Upper lobe of left lung (tissue), 6 donors: ENCODE measurements at places on chromosomes 6 and 20.
A peak's percentile ranks its signal among the peaks of the same experiment; 100 is the strongest.

DNA sequence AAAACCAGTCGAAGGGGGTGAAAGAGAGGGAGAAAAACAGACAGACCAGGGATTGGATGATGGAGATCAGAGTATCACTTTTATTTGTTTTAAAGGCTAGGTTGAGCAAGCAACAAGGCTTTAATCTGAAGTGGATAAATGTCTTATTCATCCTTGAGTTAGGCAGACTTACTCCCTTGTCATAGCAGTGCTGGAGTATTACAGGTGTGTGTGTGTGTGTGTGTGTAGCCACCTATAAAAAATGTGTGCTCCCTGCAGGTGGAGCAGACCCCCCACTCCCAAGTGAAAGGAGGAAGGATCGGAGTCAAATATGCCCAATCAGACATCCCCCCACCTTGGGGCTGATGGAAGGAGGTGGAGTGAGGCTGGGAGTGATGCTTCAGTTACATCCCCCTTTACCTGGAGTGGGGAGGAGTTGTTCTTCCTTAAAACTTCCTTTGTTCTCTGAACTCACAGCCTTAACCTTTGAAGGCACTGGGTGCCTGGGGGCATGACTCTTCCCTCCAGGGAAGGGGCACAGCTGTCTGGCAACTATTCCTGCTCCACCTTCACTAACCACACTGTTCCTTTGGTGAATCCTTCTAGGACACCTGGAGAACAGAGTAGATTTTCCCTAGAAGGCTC, 27.3 kb downstream of the PTK7 start:
- DNase-seq, result no peak

DNA sequence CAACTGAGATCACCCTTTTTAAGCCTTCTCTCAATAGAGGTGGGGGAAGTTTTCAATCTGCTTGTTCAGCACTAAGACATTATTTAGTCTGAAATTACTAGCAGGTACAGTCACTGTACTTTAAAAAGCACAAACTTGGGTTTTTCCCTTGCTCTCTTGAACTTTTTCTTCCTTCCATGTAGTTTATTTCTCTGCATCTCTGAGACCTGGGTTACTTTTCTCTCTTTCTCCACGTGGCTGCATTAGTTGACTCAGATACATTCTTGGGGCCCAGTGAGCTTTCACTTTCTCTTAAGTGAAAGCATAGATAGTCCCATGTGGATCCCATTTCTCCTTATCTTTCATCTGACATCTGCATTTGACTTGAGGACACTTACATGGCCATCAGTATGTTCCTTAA, 433.9 kb upstream of the MAP3K7 start:
- DNase-seq, result no peak

DNA sequence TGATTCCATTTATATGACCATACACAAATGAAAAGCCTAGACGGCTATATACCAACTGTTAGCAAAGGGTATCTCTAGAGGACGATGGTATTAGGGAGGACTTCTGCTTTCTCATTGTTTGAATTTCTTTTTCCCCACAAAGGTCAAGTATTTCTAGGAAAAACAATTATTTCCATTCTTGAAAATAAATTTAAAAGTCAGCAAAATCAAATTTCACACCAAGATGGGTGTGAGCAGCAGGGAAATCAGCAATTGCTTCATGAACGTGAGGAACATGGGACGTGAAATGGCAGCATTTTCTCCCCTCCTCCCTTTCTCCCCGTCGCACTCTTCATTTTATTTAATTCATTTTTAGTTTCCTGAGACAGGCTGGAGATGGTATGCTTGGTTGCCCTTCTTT, 5.2 kb upstream of the ZFAND3 start:
- DNase-seq, result no peak

- no peak for DNase-seq
Observed at GRCh38 chr6:16249971-16250370, 11.6 kb downstream of the GMPR start.

- no peak for DNase-seq
Observed at GRCh38 chr6:91704531-91704930, 1117.7 kb upstream of the MAP3K7 start.

- DNase-seq, result no peak
Observed at GRCh38 chr6:41896281-41896680, 1.1 kb upstream of the USP49 start.

DNA sequence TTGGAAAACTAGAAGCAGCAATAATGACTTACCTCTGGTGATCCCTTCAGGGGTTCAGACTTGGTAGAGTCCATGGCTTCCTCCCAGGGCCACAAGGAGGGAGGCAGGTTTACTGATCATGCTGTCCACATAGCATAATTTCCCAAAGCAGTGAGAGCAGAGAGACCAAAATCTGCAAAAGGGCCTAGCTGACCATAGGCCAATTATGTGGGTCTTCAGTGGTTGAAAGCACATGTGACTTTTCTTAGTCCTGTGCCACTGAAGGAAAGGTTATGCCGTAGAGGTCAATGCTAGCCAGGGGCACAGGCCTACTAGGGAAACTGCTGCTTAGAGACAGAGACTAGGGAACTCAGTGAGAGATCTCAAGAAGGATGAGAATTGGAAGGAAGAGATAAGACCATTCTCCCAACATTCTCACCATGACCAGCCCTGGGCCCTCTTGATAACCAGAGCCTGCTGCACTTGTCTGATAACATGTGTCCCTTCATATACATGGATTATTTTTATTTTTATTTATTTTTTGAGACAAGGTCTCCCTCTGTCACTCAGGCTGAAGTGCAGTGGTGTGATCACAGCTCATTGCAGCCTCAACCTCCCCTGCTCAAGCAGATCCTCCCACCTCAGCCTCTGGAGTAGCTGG, 2.0 kb upstream of the GTPBP2 start:
- no peak for DNase-seq

DNA sequence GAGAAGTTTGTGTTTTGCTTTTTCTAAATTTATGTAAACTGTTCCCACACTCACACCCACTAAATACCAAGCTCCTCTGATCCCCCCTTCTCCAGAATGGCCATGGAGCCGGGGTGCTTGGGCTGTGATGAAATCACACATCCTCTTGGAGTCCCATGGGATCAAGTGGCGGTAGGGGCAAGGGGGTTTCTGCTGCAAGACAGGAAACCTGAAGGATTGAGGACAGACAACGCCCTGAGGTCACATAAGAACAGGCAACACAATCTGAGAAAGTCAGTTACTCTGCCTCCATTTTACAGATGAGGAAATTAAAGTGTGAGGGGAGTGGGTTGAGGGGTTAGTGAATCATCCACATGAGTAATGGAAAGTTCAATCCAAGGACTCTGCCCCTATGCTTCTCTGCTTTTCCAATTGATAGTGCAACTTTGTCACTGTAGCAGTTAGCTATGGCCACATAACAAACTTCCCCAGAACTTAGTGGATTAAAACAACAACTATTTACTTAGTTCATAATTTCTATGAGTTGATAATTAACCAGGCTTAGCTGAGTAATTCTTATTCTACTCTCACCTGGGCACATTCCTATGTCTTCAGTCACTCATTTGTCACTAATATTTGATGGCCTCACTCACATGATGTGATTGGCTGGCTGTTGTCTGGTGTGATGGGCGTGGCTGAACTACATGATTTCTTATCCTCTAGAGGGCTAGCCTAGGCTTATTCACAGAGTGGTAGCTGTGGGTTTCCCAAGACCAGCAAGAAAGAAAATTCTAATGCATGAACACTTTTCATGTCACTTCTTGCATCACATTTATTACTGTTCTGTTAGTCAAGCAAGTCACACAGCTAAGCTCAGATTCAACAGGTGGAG, 311.1 kb upstream of the RNF24 start:
- no peak for DNase-seq

- DNase-seq, result no peak
Observed at GRCh38 chr20:10861619-10862018, 187.8 kb upstream of the JAG1 start.

- no peak for DNase-seq
Observed at GRCh38 chr6:3210024-3210610, 17.3 kb downstream of the TUBB2B start.

GRCh38 chr20:56933331-56933698, 304.2 kb downstream of the TFAP2C start:
- no peak for DNase-seq

- no peak for DNase-seq
Observed at GRCh38 chr6:17870300-17871188, 116.9 kb downstream of the KIF13A start.

DNA sequence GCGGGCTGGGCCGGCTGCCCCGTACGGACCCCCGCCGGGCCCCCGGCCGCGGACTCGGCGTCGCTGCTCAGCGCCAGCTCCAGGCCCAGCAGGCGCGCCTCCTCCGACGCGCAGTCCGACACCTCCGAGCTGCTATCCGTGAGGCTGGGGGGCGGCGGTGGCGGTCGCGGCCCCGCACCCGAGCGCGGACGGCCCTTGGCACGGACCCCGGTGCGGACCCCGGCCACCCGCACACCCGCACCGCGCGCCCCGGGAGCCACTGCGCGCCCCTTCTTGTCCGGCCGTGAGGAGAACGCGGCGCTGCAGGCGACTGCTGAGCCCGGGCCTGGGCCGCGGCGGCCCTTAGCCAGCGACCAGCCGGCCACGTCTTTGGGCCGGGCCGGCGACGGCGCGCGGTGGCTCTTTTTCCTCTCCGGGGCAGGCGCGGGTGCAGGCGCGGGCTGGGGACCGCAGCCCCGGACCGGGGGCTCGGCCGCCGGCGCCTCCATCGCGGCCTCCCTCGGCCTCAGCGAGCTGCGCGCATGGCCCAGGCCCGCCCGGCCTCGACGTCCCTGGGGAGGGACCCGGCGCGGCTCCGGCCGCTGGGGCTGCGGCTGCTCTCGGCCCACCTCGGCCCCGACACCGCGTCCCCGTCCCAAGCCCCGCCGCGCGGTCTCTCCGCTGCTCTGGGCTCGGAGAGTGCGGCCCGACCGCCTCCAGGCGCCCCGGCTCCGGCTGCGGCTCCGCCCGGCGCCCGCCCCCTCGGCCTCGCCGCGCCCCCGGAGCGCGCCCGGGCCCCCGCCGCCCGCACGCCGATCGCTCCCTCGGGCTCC, 12.9 kb upstream of the TLDC2 start:
- no peak for DNase-seq

DNA sequence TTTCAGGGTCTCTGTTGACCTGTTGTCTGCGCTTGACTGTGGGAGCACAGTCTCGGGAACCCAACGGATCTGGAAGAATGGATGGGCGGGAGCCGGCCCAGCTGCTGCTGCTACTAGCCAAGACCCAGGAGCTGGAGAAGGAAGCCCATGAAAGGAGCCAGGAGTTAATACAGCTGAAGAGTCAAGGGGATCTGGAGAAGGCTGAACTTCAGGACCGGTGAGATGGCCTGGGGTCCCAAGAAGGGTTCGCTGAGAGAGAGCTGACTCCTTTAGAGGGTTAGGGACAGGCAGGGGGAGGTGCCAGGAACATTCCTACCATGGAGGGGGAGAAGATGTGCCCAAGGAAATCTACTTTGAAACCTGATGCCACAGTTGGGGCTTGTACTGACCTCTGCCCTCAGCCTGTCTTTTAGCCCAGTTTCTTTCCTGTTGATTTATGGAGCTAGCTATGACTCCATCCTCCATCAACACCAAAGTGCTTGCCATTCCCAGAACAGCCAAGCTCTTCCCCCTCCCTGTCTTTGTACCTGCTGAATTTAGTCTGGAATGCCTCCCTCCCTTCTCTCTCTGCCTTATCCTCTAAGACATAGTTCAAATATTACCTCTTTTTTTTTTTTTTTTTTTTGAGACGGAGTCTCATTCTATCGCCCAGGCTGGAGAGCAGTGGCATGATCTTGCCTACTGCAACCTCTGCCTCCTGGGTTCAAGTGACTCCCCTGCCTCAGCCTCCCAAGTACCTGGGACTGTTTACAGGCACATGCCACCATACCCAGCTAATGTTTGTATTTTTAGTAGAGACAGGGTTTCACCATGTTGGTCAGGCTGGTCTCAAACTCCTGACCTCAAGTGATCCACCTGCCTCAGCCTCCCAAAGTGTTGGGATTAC, 12.2 kb downstream of the CEP250 start:
- DNase-seq, result no peak

DNA sequence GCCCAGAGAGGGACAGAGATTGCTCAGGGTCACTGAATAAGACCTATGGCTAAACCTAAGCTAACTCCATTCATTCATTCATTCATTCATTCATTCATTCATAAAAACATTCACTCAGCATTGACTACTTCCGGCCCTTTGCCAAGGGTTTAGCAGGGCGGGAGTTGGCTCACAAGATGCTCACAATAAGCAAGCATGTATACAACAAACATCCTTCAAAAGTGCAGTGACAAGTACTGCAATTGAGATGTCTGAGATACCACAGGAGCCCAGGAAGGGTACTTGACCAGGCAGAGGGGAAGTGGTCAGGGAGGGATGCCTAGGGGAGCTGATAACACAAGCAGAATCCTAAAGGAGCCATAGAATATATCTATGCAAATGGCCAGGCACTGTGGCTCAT, 18.2 kb upstream of the KIAA1755 start:
- DNase-seq, result no peak

GRCh38 chr6:3825851-3826581, 23.2 kb upstream of the FAM50B start:
- DNase-seq, result peak; percentile 85

- no peak for DNase-seq
Observed at GRCh38 chr6:24458134-24458533, 31.2 kb downstream of the GPLD1 start.

DNA sequence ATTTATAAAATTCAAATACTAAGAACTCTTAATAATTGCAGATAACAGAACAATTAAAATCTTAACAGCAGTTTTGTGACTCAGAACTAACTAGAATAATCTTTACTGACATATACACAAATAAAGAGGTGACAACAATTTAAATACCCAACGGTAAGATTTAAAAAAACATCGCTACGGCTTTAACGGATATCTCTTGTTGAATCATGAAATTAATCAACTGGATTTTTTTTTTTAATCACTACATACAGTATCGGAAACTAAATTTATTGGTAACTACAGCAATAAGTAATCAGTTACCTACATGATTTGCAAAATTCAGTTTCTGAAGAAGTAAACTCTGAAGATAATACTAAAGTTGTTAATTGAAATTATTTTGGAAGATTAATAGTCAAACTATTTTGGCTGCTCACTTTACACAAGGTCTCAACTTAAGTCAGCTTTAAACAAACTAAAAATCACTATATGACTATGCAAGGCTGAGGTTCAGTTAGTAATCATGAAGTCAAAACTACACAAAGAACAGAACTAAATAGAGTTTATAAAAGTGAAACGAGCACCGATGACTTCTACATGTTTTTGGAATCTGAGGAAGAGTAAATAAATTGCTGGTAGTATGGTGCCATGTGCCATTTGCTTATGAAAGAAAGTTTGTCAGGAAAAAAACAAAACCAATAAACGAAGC, 128.8 kb downstream of the HUS1B start:
- no peak for DNase-seq

GRCh38 chr6:11222385-11223277, 9.8 kb downstream of the NEDD9 start:
- no peak for DNase-seq

GRCh38 chr6:26322645-26323482, 42.1 kb upstream of the BTN3A2 start:
- no peak for DNase-seq
